ENCODE measurements at places on chromosomes 1 and 21.

DNA sequence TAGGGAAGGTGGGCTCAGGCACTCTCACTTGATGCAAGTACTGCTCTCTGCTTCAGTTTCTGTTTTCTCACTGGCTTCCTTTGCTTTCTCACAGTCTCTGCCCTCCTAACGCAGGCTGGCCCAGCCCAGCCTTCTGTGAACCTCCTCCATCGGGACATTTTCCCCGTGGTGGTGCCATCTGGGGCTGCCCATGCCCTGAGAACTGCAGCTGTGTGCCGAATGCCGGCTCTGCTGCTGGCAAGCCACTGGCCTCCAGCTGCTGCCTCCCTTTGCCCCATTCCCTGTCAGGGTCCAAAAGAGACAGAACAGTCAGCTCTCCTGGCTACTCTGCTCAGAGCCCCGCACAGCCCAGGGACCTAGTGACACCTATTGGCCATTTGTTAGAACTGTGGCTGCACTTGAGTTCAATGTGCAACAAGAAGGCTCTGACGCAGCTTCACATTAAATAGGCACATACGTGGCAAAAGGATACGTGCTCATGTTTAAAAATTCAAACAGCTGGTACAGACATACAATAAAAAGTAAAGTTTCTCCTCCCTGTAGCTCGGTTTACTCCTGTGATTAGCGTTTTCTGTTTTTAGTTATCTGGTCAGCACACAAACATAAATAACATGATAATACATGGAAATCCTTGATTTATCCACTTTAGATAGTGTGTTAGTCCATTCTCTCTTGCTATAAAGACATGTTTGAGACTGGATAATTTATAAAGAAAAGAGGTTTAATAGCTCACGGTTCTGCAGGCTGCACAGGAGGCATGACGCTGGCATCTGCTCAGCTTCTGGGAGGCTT lies 46.6 kb downstream of the FCRL5 start:
- no peak for DNase-seq

DNA sequence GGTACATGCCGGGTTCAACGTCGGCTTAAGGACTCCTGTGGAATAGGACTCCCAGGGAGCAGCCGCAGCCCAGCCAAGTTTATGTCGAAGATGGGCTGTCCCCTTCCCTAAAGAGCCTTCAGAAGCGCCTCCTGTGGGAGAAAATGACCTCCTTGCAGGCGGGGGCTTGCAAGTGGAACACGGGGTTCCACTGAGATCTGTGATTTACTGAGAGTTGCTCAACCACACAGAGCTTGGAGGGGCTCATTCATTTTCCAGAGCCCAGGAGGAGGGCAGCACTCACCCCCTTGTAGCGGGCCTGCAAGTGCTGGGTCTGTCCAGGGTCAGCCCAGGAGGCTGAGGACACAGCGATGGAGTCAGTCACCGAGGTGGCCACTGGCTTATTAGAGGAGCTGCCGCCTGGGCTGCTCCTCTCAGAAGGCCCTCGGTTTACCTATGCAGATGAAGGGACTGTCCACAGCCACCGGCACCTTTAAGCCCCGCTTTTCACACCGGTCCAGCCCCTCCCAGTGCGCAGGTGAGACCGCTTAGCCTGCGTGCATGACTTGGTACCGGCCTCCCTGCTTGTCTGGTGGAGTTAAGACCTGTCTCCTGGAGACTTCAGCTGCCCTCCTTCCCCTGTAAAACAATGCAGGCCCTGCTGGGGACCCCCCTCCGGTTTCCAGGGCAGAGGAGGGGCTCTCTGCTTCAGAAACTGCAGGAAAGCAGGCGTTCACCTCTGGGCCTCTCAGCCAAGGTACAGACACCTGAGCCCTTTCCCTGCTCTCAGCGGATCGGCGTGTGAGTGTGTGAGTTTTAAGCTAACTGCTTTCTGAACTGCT lies 57.5 kb downstream of the ATP5PO start:
- no peak for DNase-seq

DNA sequence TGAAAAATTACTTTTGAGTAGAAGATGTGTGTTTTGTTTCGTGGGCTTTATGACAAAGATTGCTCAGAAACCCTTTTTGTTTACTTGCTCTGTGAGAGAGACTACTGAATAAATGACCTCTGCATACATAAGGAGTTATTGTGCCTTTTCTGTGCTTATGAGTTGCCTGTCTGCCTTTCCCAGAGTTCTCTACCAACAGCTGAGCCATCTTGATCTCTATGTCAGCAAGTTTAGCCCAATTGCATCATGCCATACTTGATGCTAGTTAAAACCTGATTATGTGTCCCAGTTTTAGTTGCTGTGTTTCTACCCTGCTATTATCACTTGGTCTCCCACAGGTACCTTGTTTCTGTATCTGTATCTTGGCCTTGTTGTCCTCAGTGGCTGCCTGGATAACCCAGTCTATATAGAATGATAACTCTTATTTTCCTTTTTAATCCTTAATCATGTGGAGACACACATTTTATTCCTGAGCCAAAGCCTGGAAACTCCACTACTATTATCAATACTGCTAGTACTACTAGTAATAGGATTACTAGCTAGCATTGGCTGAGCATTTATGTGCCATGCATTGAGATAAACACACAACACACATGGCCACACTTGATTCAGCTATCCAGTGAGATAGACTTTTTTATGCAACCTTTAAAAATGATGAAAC lies 28.7 kb upstream of the GNG12 start:
- DNase-seq, result no peak

DNA sequence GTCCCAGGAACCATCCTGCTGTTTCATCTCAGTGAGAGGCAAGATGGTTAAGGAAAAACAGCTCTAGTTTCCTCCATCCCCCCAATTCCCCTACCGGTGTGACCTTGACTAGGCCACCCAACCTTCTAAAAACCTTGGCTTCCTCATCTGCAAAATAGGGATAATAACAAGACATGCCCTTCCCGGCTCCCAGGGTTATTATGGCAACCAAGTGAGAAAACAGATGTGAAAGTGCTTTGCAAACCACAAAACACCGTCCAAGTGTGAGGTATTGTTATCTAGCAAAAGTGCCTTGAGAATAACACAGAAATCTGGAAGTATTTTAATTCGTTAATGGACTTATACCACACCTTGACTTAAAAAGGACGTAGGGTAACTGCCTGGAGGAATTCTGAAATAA lies 62.7 kb downstream of the ITPKB start:
- no peak for DNase-seq

- no peak for DNase-seq
These were observed at the start of gene NT5C1A for GRCh38 chr1:39671793-39672550. NT5C1A (minus strand) TSS chr1:39672107; CDS start chr1:39672038, 69 bp downstream.

DNA sequence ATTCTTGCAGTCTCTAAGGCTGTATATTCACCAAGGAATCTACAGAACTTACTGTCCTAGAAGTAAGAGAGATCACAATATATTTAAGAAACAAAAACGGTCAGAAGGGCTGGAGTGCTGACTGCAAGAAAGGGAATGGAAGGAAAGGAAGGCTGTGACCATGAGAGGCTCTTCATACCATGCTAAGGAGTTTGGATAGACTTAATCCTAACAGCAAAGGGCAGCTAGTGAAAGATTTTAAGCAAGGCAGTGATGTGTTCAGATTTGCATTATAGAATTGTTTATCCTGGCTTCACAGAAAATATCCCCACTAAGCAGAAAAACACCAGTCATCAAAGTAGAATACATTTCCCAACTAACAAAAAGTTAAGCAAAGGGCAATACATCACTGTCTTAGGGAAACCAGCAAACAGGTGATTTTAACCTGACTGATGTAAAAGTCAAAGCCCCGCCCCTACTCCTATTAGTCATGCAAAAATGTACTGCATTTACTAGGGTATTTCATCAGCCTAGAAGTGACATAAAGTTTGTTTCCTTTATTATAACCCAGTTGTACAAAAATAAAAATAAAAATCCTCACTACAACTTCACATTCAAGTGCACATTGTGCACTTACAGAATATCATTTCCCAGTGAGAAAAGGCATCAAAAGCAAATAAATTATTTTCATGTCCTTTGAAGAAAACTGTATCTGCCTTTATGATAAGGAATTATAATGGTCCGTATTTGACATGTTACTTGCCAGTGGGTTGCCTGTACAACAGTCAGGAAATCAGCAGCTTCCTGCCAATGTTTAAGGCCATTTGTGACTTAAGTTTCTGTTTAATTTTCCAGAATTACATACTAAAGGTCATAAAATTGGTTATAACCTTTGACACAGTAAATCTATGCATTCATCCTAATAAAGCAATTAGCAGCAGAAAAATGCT lies 17.2 kb downstream of the JAK1 start:
- no peak for DNase-seq

GRCh38 chr1:4700801-4701200 lies 46.4 kb downstream of the AJAP1 start:
- no peak for DNase-seq

DNA sequence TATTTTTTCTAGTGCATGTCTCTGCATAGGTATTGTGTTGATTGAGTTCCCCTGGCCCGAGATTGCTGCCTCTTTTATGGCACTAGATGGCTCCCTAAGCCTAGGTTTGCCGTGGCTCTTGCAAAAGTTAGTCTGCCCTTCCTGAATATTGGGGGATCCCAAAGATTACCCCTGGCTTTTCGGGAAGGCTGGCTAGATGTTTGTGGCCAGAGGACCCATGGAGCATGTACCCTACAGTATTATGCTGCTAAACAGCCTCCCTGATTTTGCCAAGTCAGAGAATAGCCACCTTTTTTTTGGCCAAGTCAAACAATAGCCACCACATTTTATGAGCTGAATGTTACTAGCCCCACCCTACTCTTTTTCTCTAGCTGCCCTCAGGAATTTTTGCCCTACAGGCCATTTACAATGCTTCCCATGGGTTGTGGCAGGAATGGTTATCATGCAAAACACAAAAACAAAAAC lies 343.2 kb downstream of the OLFM3 start:
- no peak for DNase-seq

- DNase-seq, result no peak
These were observed 297.2 kb downstream of the TGFB2 start for GRCh38 chr1:218642033-218642948.

DNA sequence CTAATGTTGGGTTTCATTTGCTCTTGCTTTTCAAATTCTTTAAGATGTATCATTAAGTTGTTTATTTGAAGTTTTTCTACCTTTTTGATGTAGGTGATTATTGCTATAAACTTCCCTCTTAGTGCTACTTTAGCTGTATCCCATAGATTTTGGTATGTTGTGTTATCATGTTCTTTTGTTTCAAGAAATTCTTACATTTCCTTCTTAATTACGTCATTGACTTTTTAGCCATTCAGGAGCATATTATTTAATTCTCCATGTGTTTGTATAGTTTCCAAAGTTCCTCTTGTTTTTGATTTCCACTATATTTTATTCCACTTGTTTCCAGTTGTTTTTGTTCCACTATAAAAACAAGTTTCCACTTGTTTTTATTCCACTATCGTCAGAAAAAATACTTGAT lies 15.0 kb downstream of the GPR88 start:
- no peak for DNase-seq

- no peak for DNase-seq
These were observed 716 bp upstream of the MTARC1 start for GRCh38 chr1:220786057-220786336.

GRCh38 chr1:205700865-205701401 lies 20.6 kb upstream of the SLC45A3 start:
- DNase-seq, result no peak

GRCh38 chr1:221478050-221478949 lies 263.6 kb downstream of the DUSP10 start:
- peak; percentile 19 for DNase-seq

DNA sequence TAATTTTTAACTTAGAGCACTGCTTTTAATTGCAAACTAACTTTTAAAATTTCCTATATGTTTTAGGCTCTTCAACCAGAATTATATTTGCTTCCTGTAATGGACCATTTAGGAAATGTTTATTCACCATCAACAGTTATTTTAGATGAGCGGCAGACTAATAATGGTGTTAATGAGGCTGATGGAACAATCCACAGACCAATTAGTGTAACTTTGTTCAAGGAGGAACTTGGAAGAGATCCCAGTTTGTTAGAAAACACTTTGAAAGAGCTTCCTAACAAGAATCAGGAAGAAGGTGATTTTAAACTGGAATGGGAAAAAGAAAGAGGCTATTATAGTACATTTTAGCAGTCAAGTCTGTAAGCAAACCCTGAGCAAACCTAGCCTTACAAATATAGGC lies 19.4 kb upstream of the GNG5 start:
- no peak for DNase-seq

DNA sequence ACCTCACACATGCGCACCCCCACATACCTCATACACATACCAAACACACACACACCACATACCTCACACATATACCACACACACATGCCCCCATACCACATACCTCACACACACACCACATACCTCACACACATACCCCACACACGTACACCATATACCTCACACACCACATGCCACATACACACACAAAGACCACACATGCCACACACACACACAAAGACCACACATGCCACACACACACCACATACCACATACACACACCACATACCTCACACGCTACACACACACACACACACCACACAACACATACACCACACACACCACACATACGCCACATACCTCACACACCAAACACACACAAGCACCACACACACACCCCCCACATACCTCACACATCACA lies 30.0 kb downstream of the HIVEP3 start:
- DNase-seq, result no peak

Data from effector memory CD4-positive, alpha-beta T cell (primary cell).